ENCODE measurements at places on chromosomes 7 and 10.

DNA sequence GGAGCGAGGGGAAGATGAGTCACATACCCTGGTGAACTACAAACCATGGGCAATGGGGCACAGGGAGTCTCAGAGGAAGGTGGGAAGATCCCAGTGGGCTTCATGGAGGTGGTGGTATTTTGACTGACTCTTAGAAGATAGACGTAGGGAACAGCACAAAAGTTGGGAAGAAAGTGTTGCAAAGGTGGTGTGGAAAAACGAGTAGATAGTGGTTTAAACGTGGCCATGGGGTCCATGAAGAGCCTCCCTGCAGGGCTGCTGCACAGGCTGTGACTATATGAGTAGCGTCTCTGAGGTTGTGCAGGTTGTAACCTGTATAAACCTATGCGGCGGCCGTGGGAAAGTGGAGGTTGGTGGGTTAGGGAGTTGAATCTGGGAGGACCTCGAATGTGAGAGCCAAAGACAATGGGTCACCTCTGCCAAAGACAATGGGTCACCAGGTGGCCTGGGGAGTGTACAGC lies 13.8 kb downstream of the LZTS2 start:
- no peak for DNase-seq

- DNase-seq, result no peak
Measured at GRCh38 chr7:19560111-19560883, 148.5 kb downstream of the POLR1F start.

DNA sequence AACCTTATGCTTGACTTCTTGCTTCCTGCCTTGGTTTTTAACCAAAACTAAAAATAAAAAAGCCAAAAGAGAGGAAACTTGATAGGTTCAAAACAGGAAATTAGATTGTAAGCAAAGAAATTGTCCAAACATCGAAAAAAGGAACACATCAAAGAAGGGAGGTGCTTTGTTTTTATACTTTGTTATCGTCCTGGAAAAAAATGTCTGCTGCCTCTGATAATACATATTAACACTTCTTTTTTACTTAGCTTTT lies 286.6 kb upstream of the C7orf33 start:
- DNase-seq, result no peak

- peak; percentile 50 for DNase-seq
Measured at GRCh38 chr10:92699518-92700381, 10.0 kb downstream of the HHEX start.

DNA sequence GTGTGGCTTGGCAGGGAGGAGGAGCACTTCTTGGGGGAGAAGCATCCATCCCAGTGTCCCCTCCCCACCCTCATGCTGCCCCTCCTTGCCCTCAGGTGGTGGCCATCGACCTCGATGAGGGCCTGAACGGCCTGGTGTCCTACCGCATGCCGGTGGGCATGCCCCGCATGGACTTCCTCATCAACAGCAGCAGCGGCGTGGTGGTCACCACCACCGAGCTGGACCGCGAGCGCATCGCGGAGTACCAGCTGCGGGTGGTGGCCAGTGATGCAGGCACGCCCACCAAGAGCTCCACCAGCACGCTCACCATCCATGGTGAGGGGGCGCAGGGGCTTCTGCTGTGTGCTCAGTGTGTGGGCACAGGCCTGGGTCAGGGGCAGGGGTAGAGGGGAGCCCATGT lies 14.8 kb downstream of the C10orf105 start:
- DNase-seq, result no peak

- no peak for DNase-seq
Measured at GRCh38 chr10:6473430-6473829, 106.6 kb downstream of the PRKCQ start.

DNA sequence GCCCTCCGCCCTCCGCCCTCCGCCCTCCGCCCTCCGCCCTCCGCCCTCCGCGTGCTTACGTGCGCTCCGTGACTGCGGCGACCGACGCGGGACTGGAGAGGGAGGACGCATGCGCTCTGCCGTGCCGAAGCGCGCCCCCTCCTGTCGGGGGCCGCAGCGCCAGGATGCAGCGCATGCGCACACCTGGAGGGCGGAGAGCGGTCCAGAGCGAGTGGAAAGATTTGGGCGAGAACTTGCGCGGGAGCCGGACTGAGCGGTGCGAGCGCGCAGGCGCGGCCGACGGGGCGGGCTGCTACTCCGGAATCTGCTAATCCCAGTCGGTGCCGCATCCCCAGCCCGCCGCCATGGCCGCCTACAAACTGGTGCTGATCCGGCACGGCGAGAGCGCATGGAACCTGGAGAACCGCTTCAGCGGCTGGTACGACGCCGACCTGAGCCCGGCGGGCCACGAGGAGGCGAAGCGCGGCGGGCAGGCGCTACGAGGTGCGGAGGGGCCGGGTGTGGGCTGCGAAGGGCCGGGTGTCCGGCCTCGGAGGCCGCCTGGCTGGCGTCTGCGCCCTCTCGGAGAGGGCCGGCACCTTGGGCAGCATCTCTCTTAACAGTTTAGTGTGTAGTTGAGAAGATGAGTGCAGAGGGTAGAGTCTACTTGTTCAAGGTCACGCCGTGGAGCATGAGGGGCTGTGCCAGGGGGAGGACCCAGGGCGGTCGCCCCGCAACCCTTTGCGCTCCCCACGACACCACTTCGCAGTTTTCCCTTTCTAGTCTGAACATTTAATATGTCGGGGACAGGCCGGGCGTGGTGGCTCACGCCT lies at the start of gene PGAM1:
PGAM1 (plus strand) TSS at position 228 of the 812 bp plus-strand sequence; CDS start at position 345, 117 bp downstream.
- peak; percentile 92 for DNase-seq

DNA sequence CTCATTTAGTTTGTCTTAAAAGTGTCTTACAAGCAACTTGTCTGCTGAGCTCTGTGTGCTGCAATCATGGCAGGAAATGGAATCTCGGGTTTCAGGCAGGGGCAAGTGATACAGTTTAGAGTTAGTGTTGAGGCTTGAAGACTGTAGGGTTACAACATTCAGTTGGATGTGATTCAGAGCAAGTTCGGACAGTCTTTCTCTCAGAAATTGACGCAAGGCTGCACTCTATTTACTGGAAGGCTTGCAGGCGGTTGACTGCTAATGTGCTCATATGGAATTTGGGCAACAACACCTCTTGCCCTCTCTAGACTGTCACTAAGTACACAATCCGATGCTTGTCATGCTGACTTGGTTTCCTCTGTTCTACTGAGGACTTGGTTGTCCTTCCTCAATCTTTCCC lies 161.7 kb upstream of the BMPER start:
- no peak for DNase-seq

- no peak for DNase-seq
Measured at GRCh38 chr10:121999301-121999700, 10.3 kb downstream of the TACC2 start.

- DNase-seq, result no peak
Measured at GRCh38 chr10:58240531-58240930, 27.2 kb downstream of the IPMK start.

- no peak for DNase-seq
Measured at GRCh38 chr7:136194878-136195277, 217.7 kb upstream of the MTPN start.

DNA sequence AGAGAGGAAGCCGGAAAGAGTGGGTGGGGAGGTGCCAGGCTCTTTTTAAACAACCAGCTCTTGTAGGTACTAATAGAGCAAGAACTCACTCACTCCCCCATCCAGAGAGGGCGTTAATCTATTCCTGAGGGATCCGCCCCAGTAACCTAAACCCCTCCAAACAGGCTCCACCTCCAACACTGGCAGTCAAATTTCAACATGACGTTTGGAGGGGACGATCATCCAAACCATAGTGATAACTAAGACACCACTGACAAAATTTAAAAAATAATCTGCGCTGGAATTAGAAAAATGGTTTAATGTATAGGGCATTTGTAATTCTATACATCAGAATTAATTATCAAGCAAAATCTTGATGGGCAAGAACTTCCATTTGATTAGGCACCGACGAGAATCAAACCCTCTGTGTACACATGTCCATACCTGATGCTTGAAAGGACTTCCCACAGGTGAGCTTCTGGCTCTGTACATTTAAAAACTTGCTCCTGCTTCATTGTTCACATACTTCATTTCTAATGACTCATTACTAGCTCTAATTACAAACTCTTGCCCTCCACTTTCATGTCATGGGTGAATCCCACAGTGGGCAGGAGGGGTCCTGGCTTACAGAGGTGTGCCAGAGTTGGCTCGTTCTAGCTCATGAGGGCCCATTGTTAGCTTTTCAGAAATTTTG lies 20.6 kb upstream of the KDM7A start:
- no peak for DNase-seq

DNA sequence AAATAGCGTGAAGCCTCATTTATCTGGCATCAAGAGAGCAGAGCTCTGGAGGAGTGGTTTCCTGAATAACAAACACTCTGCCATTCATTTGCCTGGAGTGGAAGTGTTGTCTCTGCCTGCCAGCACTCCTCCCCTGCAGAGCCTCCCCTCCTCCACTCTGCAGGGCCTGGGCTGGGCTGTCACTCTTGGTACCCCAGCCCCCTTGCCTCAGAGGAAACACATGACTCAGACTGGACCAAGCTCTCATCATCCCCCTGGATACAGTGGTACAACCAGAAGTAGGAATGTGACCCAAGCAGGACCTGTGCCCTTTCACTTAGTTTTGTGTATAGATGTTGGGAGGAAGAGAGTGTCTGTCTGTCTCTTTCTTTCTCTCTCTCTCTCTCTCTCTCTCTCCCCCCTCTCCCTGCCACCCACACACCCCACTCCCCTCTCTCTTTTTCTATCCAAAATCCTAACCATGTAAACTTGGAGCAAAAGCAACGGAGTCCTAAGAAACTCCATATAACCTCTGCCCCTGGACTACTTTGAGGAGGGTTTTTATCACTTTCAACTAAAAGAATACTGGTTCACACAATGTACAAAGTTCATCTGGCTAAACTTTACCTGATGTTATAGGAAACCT lies 43.9 kb downstream of the DOCK4 start:
- peak; percentile 21 for DNase-seq

DNA sequence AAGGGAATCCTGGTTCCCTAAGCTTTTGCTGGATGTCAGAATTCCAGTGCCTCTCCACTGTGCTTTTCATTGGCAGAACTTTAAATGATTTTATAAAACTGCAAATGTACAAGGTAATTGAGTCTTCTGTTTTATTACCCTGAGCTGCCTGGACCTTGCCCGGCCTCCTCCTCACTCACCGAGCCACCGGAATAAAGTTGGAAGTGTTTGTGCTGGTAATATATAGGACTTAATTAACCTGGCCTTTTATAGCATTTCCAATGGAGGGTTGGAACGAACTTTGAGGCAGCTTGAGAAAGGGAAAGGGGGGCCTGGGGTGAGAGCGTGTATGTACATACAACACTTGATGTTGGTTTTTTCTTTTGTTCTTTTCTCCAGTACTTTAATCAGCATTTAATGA lies 43.4 kb downstream of the ZNF503 start:
- DNase-seq, result no peak

GRCh38 chr7:505171-505570 lies 14.5 kb downstream of the PDGFA start:
- DNase-seq, result peak; percentile 14

- DNase-seq, result no peak
Measured at GRCh38 chr7:31569528-31569927, 55.6 kb downstream of the ITPRID1 start.

- no peak for DNase-seq
Measured at GRCh38 chr10:132189810-132190422, 3.2 kb downstream of the DPYSL4 start.

GRCh38 chr7:145644426-145645134 lies 472.0 kb upstream of the CNTNAP2 start:
- peak; percentile 14 for DNase-seq

GRCh38 chr10:28135258-28135657 lies 136.4 kb upstream of the ODAD2 start:
- DNase-seq, result no peak

DNA sequence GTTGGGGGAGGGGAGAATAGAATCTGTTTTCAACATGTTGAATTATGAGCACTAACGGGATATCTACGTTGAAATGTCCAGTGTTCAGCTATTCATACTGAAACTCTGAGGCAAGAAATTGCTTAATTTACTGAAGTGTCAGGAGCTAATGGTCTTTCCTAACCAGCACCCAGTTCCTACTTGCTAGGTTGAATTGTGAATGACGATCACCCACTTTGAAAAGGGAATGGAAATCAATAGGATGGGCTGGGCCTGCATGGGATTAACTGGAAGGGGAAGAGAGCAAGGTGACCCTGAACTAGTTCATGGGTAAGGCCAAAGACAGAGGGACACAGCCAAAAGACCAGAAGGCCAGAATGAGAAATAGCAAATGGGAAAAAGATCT lies 51.3 kb downstream of the HIPK2 start:
- DNase-seq, result no peak

- DNase-seq, result no peak
Measured at GRCh38 chr7:29431686-29432085, 131.9 kb upstream of the PRR15 start.

DNA sequence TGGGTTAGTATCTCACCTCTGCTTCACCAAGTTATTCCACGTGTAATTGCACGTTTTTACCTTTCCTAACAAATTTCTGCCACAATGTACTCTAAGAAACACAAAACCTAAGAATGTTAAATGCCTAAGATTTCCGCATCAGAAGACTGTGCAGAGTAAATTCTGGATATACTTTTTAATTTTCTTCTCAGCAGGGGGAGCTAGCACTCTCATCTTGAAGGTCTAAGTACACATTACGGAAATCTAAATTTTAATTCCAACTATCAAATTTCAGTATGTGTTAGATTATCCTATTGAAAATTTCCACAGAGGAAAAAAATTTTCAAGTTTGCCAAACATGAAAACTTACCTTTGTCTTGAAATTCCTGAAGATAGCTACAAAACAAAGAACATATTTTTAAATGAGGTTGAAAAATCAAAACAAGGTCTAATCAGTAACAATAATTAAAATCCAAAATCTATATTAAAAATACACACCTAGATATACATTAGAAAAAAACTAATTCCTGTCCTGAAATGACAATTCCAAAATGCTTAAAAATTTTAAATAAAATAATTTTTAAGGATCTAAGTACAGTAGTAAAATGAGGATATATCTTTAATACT lies 10.5 kb downstream of the SKAP2 start:
- peak; percentile 71 for DNase-seq

DNA sequence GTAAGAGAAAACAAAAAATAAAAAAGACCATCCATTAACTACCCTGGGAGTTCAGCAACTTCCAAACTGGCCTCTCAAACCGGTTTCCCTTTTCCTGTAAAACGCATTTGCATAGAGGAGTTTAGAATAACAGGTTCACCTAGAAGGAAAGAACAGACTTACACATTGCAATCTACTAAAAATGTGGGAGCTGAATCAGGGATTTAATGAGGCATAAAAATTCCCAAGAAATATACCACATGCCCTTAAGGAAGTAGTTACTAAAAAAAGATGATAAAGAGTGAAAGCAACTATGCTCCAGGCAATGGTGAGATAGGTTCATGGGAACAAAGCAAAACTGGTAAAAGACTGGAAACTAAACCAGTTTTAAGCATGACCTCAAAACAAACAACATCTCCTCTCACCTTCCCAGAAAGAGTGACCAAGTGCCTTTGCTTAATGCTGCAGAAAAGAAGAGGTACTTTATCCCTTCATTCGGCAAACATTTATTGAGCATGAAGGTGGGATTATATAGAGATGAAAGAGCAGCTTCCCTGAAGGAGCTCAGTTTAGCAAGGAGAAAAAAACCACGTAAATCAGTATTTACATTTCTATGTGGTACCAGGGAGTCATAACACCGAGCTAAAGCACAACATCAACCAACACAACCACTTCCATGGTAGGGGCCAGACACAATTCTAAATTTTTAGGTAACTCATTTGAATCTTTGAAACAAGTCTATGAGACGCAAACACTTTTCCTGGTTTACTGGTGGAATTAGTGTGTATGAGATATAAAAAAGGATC lies 152.8 kb downstream of the SGMS1 start:
- DNase-seq, result no peak

Data from SW480 (cell line).